GM12878 (cell line): ENCODE measurements at places on chromosomes 4 and X.

DNA sequence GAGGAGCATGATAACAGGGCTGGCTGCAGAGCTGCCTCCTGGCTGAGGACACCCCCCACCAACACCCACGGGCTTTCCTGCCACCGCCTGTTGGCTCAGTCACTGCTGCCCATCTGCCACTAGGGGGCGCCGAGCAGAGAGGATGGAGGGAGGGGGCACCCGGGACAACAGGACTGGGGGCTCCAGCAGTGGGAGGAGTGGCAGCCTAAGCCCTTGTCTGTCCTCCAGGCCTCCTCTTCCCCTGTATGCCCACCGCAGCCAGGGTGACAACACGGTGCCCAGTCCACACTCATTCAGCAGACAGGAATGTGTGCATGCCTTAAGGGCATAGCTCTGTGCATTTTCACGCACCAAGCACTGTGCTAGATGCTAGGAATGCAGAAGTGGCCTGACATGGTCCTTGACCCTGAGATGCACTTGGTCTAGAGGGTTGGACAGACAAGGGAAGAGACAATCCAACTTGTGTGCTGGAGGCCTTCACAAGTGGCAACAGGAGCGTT is 149.9 kb downstream of the AMMECR1 start:
- no peak for DNase-seq

- DNase-seq, result no peak
Measured at GRCh38 chr4:146076081-146076480, 99.4 kb upstream of the LSM6 start.

GRCh38 chr4:71343670-71344466 is 5.0 kb downstream of the SLC4A4 start:
- DNase-seq, result no peak

- DNase-seq, result no peak
Measured at GRCh38 chrX:68686097-68686977, 38.9 kb downstream of the STARD8 start.

DNA sequence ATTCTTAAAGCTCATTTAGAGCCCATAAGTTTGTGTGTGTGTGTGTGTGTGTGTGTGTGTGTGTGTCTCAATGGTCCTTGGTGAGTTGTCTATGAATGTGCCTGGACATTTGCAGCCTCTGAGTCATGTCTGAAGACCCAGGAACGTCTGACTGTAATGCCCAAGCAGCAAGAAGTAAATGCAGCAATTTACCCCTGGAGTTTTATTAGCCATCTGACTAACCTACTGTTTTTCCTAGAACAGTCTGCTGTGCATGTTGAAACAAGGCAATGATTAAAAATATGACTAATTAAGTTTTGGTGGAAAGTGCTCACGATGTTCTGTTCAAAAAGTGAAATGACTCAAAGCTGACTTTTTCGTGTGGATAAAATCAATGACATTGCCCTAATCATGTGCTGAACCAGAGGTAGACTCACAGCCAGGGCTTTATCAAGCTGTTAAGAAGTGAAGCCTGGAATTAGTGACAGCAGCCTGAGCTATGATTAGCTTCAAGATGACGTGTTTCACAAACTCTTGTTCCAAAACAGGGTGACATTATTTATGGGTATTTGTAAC is 201.6 kb downstream of the CPE start:
- no peak for DNase-seq

GRCh38 chrX:50432829-50433289 is 37.8 kb downstream of the DGKK start:
- no peak for DNase-seq

DNA sequence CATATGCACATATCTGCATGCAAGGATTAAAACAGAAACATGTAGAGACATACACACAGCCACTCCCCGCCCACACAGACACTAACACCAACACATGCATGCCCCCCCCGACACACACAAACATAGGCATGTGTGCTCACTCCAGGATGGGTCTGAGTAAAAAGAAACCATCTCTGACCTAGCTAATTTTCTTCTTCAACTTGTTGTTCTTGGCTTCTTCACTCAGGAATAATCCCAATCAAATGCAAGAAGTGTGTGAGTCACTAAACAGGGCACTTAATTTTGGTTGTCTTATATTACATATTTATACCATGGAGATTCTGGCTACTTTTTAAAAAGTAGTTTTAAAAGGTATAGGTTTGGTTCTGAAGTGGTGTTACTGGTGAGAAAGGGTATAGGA is 28.3 kb downstream of the ENOX2 start:
- DNase-seq, result no peak

GRCh38 chr4:39228377-39228776 is 46.0 kb downstream of the WDR19 start:
- DNase-seq, result no peak

DNA sequence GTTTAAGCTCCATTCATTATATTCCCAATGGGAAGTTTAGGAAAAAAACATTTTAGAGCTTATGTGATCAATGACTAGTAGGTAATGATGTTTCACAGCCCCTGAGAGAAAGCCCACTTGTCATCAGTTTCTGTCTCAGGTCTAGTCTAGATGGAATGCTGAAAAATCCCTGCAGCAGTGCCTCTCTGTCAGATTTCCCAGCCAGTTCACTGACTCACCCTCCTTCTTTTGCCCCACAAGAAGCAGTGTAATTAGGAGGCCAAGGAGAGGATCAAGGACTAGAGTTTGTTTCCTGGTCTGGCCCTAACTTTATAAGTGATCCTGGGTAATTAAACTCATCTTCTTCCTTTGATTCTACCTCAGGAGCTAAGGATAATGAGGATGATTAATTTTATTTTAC is 118.7 kb upstream of the ANXA3 start:
- no peak for DNase-seq

GRCh38 chr4:118772081-118772766 is 63.7 kb downstream of the SEC24D start:
- no peak for DNase-seq

DNA sequence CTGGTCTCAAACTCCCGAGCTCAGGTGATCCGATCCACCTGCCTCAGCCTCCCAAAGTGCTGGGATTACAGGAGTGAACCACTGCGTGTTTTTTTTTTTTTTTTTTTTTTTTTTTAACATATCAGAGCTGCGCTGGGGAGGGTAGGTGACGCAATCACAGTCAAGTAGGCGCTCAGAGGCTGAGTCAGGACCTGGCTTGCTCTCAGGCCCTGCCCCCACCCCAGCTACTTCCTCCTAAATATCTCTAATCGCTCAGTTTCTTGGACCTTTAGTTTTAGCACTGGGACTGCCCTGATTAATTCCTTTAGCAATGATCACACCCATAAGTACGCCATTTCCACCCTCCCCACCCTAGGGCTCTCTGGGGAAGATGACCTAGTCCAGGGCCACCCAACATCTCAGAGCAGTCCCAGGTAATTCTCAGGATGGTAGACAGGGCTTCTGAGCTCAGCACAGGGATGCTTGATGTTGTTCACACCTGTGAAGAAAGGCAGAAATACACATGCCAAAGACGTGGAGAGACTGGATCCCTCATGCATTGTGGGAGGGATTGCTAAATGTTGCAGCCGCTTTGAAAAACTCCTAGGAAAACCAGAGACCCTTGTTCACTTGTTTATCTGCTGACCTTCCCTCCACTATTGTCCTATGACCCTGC is 50.2 kb downstream of the DDX3X start:
- no peak for DNase-seq

DNA sequence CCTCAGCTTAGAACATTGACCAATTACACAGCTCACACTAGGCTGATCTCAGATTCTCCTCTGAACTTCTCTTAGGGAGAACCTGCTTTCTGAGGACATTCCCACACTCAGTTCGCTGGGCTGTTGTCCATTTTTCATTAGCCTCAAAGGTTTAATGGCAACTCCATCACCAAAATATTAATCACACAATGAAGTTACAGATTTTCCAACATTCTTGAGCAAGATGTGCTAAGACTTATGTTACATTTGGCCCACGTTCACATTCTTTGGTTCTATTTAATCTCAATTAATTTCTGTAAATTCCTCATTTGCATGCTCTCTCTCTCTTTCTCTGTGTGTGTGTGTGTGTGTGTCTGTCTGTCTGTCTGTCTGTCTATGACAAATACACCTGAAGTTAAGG is 82.3 kb upstream of the EDNRA start:
- DNase-seq, result no peak

- no peak for DNase-seq
Measured at GRCh38 chr4:183852910-183853547, 52.1 kb upstream of the STOX2 start.

GRCh38 chr4:107843391-107843790 is 18.7 kb downstream of the SGMS2 start:
- no peak for DNase-seq

GRCh38 chr4:112775801-112776200 is 138.9 kb downstream of the LARP7 start:
- DNase-seq, result no peak

DNA sequence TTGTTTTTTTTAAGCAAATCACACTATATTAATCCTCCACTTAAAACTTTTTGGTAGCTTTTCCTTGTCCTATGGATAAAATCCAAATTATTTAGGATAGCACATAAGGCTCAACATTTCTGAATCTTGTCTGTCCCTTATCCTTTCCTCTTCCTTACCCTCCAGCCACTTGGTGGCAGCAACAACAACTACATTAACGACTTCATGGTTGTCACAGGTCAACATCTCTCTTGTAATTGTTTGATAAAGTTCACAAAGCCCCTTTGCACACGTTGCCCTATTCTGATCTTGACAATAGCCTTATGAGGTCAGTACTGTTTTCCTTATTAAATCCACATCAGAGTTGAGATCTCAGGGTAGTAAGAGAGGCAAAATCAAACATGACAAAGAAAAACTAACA is 269.0 kb upstream of the PABPC4L start:
- no peak for DNase-seq

DNA sequence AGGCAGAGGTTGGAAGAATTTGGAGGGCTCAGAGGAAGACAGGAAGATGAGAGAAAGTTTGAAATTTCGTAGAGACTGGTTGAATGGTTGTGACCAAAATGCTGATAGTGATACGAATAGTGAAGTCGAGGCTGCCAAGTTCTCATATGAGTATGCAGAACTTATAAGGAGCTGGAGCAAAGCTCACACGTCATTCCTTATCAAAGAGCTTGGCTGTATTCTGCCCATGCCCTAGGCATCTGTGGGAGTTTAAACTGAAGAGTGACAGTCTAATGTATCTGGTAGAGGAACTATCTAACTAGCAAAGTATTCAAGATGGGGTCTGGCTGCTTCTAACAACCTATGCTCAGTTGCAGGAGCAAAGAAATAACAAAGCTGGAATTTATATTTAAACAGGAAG is 102.1 kb downstream of the PCDH18 start:
- no peak for DNase-seq
